Stimulated activated CD4-positive, alpha-beta T cell treated with anti-CD3 and anti-CD28 coated beads, TNF-alpha, amount 100 ng/mL, for 24 hours (primary cell): ENCODE measurements at places on chromosomes 6 and 20.

GRCh38 chr20:14148042-14148441, 152.7 kb downstream of the MACROD2 start:
- no peak for DNase-seq

GRCh38 chr6:37547564-37548061, 47.9 kb upstream of the CCDC167 start:
- DNase-seq: no peak

DNA sequence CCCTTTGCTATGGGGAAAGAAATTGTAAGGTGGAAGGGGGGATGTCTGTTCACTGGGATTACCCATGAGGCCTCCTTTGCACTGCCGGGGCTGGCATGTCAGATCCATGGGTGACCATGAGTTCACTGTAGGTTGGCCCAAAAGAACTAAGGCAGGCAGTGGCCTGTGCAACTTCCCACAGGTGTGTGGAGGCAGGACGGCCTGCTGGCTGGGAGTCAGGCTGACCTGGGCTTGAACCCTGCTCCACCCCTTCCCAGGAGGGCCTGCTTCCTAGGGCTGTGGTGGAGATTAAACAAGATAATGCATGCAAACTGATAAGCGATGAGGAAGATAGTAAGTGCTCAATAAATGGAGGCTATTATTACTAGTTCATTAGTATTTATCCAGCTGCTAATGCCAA, 163.0 kb downstream of the EYA2 start:
- no peak for DNase-seq

GRCh38 chr6:34036357-34037069, 109.4 kb downstream of the GRM4 start:
- no peak for DNase-seq

DNA sequence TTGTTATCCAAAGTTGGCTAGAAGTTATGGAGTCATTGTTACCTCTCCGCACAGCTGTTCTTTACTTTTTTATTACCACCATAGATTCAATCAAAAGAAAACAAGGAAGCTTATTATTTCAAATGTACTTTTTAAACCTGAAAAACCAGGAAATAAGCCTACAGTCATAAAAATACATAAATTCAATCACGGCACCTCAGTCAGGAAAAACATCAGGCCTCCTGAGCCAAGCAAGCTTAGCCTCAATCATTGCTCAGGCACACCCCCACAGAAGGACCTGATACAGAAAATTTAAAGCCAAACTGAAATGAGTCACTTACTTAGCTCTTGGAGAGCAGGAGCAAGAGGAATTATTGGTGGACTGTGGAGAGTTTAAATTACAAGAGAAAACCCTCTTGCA, 44.3 kb downstream of the MARCKS start:
- no peak for DNase-seq

- DNase-seq: no peak
Measured at GRCh38 chr6:119887666-119888065, 538.1 kb upstream of the MAN1A1 start.
